ENCODE measurements at places on chromosomes 6 and 20.

DNA sequence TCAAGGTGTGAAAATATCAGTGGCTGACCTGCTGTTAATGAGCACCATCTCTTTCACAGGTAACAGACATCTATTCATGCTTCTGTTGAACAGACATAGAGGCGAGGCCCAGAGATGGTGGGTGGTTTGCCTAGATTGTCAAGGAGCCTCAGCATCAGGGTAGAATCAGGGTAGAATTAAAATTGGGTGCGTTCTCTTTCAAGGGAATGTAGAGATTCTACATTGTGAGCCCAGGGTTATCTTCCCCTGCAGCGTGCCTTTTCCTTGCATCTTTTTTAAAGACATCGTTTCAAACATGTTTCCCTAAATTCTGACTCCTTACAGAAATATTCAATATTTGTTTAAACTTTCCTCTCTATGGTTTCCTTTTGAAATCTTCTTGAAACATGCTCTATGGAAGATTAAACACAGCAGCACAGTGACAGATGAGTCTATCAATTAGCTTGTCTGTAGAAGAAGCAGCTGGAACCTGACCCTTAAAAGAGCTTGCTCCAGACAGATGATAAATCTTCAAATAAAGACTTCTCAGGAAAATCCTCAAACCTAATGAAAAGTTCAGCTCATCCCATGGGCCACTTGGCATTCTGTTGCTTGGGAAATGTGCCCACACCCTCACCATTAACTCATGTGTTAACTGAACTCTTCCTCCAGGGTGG, 119.8 kb downstream of the IPCEF1 start:
- DNase-seq, result no peak

GRCh38 chr6:17527076-17527475, 73.0 kb upstream of the FAM8A1 start:
- DNase-seq, result no peak

DNA sequence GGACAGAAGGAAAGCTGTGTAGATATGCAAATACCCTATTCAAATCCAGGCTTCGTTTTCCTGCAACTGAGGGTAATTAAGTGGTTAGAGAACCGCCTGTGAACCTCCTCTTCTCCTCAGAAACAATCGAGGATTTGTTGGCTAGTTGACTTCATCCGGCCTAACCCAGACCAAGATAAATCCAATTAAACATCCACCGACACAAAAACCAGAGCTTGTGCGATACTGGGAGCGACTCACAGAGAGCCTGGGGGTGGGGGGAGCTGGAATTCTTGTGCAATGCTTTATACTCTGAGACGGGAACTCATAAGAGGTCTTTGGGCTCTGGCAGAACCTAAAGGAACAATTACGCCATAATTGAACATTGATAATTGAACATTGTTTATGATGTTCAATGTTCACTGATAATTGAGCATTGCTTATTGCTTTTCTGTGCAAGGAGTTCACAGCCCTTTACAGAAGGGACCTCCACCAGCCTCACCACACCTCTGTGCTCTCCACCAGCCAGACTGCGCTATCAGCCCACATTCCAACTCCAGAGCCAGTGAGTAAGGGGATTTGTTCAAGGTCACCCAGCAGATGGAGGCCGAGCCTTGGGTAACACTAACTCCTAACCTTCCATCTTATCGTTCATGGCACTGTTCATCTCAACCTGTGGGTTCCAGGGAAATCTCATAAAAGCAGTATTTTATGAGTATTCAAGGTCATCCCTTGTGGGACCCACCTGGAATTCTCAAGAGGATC, 429.6 kb upstream of the JARID2 start:
- no peak for DNase-seq

- DNase-seq, result no peak
Observed at GRCh38 chr6:69846770-69847491, 19.4 kb upstream of the COL19A1 start.

GRCh38 chr6:41581381-41581991, 35.3 kb downstream of the FOXP4 start:
- DNase-seq, result no peak

All from stimulated activated naive CD4-positive, alpha-beta T cell treated with Interleukin-2 at 50 U/mL for 16 hours (primary cell).